ENCODE measurements at places on chromosomes 6 and 20.

DNA sequence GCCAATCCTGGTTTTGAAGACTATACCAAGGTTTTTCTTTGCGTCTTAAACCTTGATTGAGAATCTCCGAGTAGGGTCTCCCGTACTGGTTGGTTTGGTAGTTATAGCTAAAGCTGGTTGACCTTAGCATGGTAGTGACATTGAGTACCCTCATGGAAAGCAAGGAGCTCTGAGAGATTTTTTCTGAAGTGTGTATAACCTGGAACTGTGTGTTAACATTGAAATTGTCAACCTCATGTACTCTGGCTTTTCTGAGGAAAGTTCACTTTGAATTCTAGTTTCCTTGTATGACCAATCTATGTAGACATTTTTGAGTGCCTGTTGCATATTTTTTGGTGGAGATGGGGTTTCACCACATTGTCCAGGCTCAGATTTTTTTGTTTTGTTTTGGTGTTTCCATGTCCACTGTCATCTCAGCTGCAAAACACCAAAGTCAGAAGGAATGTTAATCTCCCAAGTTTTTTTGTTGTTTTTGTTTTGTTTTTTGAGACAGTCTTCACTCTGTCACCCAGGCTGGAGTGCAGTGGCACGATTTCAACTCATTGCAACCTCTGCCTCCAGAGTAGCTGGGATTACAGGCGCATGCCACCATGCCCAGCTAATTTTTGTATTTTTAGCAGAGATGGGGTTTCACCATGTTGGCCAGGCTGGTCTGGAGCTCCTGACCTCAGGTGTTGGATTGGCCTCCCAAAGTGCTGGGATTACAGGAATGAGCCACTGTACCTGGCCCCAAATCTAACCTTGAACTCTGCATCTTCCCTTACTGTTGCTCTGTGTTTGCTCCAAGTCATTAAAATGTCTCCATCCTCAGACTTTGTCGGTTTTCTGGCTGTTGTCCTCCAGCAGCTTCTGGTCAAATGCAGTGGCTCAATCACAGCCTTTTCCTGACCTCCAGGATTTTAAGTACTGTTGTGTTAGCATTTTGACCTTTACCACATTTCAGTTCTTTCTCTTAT is 4.3 kb downstream of the RPS12 start:
- no peak overlapping the region for H3K27ac ChIP-seq
- no peaks in the 10 kb centered on the region for H3K36me3 ChIP-seq

DNA sequence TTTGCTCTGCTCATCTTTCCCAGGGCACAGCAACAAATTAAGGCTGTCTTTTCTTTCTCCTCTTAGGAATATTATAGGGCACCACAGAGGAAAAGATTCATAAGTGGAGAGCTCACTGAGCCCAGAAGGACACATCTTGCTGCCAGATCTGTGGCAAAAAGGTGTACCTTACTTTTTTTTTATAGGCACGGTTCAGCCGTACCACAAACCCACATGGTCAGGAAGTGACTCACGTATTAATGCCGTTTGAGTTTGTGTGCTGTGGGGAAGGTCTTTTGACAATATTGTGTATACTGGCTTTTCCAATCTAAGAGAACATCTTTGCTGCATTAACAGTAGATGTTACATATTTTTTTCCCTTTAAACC is 28.4 kb downstream of the PAQR8 start:
- no peak overlapping the region for H3K4me3 ChIP-seq
- peaks cover 21% of the 10 kb centered on the region for H3K4me1 ChIP-seq
- peak; percentile 16 for DNase-seq
- H3K27ac ChIP-seq = peak overlapping the region; percentile 82
- H3K27me3 ChIP-seq = no peaks in the 10 kb centered on the region

DNA sequence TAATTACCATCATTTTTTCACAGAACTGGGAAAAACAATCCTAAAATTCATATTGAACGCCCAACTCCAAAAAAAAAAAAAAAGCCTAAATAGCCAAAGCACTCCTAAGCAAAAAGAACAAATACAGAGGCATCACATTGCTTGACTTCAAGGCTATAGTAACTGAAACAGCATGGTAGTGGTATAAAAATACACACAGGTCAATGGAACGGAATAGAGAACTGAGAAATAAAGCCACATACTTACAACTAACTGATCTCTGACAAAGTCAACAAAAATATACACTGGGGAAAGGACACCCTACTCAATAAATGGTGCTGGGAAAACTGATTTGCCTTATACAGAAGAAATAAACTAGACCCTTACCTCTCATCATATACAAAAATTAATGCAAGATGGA is 89.6 kb downstream of the MRAP2 start:
- no peak overlapping the region for H3K27ac ChIP-seq
- no peaks in the 10 kb centered on the region for H3K27me3 ChIP-seq
- DNase-seq = no peak
- no peaks in the 10 kb centered on the region for H3K4me1 ChIP-seq
- no peaks in the 10 kb centered on the region for H3K36me3 ChIP-seq
- no peak overlapping the region for H3K4me3 ChIP-seq

- no peak for DNase-seq
- H3K4me3 ChIP-seq = no peak overlapping the region
Measured at GRCh38 chr6:21102201-21102600, 491.4 kb upstream of the SOX4 start.

DNA sequence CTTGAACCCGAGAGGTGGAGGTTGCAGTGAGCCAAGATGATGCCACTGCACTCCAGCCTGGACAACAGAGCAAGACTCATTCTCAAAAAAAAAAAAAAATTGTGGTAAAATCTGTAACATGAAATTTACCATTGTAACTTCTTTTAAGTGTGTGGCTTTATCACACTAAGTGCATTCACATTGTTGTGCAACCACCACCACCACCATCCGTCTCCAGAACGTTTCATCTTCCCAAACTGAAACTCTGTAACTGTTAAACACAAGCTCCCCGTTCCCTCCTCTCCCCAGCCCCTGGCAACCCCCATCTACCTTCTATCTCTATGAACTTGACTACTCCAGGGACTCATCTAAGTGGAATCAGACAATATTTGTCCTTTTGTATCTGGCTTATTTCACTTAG is 29.7 kb downstream of the PDRG1 start:
- H3K4me3 ChIP-seq = no peak overlapping the region
- H3K27me3 ChIP-seq = no peaks in the 10 kb centered on the region
- no peaks in the 10 kb centered on the region for H3K36me3 ChIP-seq
- no peak overlapping the region for H3K27ac ChIP-seq

GRCh38 chr6:141990840-141991239 is 141.9 kb upstream of the GJE1 start:
- DNase-seq = no peak
- no peaks in the 10 kb centered on the region for H3K36me3 ChIP-seq
- no peak overlapping the region for H3K27ac ChIP-seq
- no peak overlapping the region for H3K4me3 ChIP-seq
- H3K27me3 ChIP-seq = no peaks in the 10 kb centered on the region
